ENCODE measurements at places on chromosomes 4 and X. TPM values are rescaled to one million over a fixed set of nuclear protein-coding genes. Genes with fewer than 3 reads are reported as not detected.

The ITM2A gene
- not detected for total RNA-seq

The NUP62CL gene
- not detected for total RNA-seq

The ARSJ gene
- 23.5 TPM for total RNA-seq

The TEC gene
- total RNA-seq = 0.78 TPM

The RIPPLY1 gene
- total RNA-seq = not detected

The MAGEC2 gene
- not detected for total RNA-seq

The SPARCL1 gene
- not detected for total RNA-seq

The SORBS2 gene
- total RNA-seq = 15.8 TPM

All from smooth muscle cell of the umbilical artery (primary cell).